ENCODE measurements at places on chromosomes 1 and 21. TPM values are rescaled to one million over a fixed set of nuclear protein-coding genes. Genes with fewer than 3 reads are reported as not detected.
A peak's percentile ranks its signal among the peaks of the same experiment; 100 is the strongest.

- DNase-seq, result no peak
Observed at GRCh38 chr1:59596432-59596831, 218.3 kb upstream of the HOOK1 start.

The S100B gene
- total RNA-seq, result 33.3 TPM

GRCh38 chr21:39180429-39181019, 2.7 kb downstream of the PSMG1 start:
- DNase-seq, result no peak

- no peak for DNase-seq
Observed at GRCh38 chr21:44337941-44338895, 972 bp downstream of the CFAP410 start.

GRCh38 chr1:207259391-207259790, 62.1 kb upstream of the CD55 start:
- DNase-seq, result no peak

GRCh38 chr1:40802078-40802741, 18.6 kb downstream of the KCNQ4 start:
- DNase-seq, result peak; percentile 96

GRCh38 chr1:83829106-83829505, 169.8 kb downstream of the TTLL7 start:
- DNase-seq, result no peak

DNA sequence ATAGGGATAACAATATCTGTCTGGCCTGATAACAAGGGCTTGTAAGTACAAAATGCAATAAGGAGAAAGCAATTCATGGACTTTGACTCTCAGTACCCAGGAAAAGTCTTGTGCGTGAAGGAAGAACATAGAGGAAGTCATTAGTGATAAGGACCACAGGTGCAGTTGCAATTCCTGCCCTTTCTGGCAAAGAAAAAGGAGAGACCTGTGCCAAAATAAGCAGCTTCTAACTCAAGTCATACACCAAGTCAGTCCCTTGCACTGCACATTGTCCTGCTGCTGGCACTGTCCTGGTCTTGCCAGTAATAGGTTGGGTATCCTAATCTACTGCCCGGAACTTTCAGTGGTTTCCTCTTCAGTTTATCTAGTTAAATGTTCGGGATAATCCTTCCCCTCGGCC, 14.8 kb upstream of the SOD1 start:
- no peak for DNase-seq

- no peak for DNase-seq
Observed at GRCh38 chr1:228095161-228095560, 8.0 kb downstream of the C1orf35 start.

The BEND5 gene
- total RNA-seq, result 4.0 TPM

GRCh38 chr21:34593423-34593822, 21.5 kb downstream of the RCAN1 start:
- no peak for DNase-seq

DNA sequence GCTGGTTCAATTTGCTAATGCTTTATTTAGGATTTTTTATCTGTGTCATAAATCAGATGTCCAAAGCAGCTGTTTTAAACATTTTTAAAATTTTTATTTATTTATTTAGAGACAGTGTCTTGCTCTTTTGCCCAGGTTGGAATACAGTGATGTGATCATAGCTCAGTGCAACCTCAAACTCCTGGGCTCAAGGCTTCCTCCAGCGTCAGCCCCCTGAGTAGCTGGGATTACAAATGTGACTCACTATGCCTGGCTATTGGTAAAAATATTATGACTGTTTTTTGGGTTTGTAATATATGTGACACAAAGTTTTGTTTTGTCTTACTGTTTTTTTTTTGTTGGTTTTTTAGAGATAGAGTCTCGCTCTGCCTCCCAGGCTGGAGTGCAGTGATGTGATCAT, 11.8 kb downstream of the ZBED6 start:
- DNase-seq, result peak; percentile 64

- no peak for DNase-seq
Observed at GRCh38 chr1:37258068-37258467, 216.3 kb upstream of the ZC3H12A start.

- no peak for DNase-seq
Observed at GRCh38 chr1:40384887-40385286, 11.4 kb downstream of the SMAP2 start.

DNA sequence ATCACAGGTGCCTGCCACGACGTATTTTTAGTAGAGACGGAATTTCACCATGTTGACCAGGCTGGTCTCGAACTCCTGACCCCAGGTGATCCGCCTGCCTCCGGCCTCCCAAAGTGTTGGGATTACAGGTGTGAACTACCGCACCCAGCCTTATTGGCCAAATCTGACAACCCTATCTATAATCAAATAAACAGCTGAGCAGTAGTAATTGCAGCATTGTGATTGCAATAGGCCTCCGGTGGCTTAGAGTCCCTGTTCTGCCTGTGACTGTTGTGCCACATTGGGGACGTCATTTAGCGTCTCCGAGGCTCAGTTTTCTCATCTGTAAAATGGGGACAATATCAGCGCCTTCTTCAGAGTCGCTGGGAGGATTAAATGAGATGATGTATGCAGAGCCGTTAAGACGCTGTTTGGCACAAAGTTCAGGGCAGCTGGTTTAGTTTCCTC, 569 bp upstream of the CAPN2 start:
- no peak for DNase-seq

DNA sequence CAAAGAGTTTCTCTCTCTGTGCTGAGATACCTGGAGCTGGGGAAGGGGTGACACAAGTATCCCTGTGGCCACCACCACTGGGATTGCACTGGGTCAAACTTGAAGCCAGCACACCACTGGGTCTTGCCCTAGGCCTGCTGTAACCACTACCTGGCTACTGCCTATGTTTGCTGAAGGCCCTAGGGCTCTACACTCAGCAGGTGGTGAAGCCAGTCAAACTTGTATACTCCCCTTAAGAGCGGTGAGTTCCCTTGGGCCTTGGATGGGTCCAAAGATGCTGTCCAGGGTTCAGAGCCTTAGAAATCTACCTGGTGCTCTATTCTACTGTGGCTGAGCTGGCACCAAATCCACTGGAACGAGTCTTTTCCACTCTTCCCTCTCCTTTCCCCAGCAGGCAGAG, 47.0 kb upstream of the WDR26 start:
- no peak for DNase-seq

DNA sequence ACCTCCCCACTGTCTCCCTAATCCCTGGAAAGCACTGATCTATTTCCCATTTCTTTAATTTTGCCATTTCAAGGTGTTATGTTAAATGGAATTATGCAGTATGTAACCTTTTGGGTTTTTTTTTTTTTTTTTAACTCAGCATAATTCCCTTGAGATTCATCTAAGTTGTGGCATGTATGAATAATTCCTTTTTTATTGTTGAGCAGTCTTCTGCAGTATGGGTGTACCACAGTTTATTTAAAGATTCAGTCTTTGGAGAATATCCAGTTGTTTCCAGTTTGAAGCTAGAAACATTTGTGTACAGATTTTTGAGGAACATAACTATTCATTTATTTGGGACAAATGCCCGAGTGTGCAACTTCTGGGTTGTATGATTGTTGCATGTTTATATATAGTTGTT, 162.2 kb upstream of the FAM78B start:
- DNase-seq, result no peak

GRCh38 chr21:45075596-45076244, 1.3 kb downstream of the ADARB1 start:
- DNase-seq, result no peak

DNA sequence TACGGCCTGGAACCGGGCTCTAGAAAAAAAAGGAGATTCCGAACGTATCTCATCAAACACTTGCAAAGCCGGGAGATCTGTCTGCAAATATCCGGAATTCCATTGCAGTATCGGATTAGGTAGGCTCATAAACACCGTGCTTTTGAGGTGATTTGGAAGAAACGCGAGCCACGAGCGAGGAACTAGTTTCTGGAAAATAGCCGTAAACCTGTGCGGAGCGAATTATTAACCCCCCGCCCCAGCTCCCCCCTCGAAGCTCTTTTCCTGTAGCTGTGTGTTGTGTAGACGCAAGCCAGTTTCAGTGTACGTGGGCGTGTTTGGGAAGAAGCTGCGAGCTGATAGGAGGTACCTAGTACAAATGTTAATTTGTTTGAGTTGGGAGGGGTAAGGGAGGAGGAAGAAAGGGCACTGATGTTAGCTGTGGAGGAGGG, 1.1 kb downstream of the RALGPS2 start:
- no peak for DNase-seq

DNA sequence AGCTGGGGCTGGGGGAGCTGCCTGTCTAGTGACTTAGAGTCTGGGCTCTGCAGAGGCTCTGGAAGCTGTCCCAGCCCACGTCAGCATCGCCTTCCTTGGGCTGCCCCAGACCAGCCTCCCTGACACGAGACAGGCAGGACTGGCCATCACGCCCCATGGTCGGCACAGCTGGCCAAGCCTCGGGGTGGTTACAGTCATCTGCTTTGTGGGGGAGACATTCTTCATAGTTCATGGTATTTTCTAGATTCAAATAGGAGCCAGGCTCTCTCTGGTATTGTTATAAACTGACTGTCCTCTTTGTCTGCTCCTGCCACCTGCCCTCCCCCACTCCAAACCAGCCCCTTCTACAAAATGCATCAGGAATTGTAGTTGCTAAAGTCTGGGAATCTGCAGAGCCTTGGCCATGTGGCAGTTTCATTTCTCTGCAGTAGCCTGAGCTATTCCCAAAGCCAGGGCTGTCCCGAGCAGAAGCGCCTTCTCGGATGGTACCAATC, 29.4 kb downstream of the OLFML2B start:
- DNase-seq, result no peak

The NMNAT2 gene
- 1.7 TPM for total RNA-seq

The PKP1 gene
- total RNA-seq, result 1.9 TPM

DNA sequence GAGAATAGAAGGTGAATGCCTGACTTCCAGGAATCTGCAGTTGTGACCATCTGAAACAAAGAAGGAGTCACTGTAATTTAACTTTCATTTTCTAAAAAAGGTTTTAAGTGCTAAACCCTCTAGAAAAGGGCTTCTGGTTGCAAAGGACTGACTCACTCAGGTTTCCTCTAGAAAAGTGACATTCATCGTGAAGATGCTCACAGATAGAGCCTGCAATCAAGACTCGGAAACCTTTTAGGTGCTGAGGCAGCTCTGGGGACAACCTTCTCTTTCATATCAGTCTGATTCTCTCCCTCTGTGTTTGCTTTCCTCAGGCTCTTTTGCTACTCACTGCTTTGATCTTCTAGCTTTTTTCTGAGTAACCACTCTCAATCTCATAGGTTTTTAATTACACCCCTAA, 8.2 kb downstream of the BCL9 start:
- DNase-seq, result no peak

- no peak for DNase-seq
Observed at GRCh38 chr1:31657972-31658510, 13.4 kb upstream of the PEF1 start.

- DNase-seq, result no peak
Observed at GRCh38 chr1:18631496-18632217, 1.0 kb downstream of the PAX7 start.

GRCh38 chr1:47898133-47898845, 98.9 kb downstream of the TRABD2B start:
- no peak for DNase-seq

DNA sequence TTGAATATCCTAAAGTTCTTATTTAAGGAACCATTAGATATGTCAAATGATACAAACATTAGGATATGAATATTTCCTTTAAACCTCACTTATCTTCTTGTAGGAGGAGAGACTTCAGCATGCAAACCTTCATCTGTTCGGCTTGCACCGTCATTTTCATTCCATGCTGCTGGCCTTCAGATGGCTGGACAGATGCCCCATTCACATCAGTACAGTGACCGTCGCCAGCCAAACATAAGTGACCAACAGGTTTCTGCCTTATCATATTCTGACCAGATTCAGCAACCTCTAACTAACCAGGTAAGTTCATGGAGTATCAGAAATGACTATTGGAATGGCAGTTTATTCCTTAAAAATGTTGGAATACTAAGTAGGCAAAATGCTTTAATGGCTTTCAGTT, 106.0 kb downstream of the DYRK1A start:
- no peak for DNase-seq

GRCh38 chr1:7315946-7316345, 455.1 kb upstream of the VAMP3 start:
- peak; percentile 64 for DNase-seq

GRCh38 chr21:20627594-20627993, 370.6 kb upstream of the NCAM2 start:
- no peak for DNase-seq

The TXNIP gene
- 1,186 TPM for total RNA-seq

GRCh38 chr1:51280321-51280978, 44.4 kb downstream of the RNF11 start:
- DNase-seq, result no peak

The FMO2 gene
- total RNA-seq, result 69.4 TPM

The PIGV gene
- 11.8 TPM for total RNA-seq

GRCh38 chr1:112544011-112544688, 35.4 kb downstream of the WNT2B start:
- DNase-seq, result no peak

The CD5L gene
- total RNA-seq, result not detected

- DNase-seq, result no peak
Observed at GRCh38 chr1:65167586-65168242, 19.7 kb downstream of the AK4 start.

DNA sequence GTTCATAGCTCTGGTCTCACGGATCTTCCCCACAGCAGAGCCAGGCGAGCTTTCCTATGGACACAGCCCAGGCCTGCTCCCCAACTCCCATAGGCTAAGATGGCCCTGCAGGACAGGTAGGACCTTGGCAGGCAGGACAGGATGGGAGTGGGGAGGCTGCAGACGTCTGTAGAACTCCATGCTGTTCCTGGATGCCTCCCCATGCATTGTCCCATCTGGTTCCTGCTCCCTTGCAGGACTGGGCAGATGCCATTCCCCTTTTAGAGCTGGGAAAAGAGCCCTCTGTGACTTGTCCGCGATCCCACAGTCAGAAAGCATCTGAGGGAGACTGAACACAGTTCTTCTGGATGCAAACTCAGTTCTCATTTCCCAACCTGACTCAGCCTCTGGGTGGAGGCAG, 71.9 kb upstream of the ATP5PO start:
- DNase-seq, result no peak

DNA sequence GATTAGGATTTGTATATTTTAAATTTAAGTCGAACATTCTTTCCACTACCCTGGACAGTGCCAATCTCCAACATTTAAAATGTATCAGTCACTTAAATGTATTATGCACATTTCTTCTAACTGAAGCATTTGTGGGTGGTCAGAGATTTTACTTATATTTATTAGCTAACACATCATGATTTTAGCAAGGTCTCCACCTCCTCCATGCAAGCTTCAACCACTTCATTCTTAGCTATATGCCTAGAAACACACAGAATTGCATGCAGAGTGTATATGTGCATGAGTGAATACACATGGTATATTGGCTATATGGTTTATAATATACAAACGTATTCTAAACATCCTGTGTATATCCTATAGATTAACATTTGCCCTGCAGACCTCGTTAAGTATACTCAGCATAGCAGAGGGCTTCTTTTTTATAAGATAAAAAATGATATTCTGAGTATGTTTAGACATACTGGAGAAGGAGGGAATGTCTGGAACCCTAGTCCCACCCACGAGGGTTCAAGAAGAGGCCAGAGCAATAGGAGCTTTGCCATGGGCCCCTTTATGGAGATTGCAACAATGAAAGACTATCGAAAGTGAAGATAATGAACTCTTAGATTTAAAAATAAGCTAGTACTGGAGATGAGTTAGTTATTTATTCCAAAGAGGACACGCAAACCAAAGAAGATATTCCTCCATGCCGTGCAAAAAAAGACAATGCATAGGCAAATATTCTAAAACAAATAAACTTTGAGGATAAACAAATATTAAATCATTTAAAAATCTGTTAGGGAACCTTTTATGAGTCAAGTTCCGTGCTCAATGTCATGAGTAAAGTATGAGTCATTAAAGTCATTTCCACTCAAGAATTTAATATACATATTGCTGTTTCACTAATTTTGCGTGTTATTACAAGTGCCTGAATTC, 480.4 kb downstream of the SIPA1L2 start:
- DNase-seq, result no peak
